ENCODE measurements at places on chromosomes 1 and 21.

- no peak for DNase-seq
Measured at GRCh38 chr1:58574816-58575215, 2.2 kb downstream of the TACSTD2 start.

GRCh38 chr1:2403273-2403672 lies 9.1 kb downstream of the PEX10 start:
- DNase-seq: no peak

GRCh38 chr21:29434081-29434480 lies 135.4 kb downstream of the BACH1 start:
- DNase-seq: no peak

DNA sequence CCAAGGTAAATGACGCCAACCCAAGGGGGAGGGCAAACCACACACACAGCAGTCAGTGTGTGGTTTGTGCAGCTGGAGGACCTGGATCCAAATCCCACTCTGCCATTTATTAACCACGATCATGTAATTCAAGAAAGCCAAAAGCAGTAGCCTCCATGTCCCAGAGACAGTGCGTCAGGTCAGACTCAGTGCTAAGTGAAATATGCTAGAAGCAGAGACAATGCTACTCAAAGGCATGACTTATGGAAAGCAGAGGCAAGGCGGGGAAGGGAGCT lies 13.6 kb downstream of the TTC39A start:
- DNase-seq: no peak

DNA sequence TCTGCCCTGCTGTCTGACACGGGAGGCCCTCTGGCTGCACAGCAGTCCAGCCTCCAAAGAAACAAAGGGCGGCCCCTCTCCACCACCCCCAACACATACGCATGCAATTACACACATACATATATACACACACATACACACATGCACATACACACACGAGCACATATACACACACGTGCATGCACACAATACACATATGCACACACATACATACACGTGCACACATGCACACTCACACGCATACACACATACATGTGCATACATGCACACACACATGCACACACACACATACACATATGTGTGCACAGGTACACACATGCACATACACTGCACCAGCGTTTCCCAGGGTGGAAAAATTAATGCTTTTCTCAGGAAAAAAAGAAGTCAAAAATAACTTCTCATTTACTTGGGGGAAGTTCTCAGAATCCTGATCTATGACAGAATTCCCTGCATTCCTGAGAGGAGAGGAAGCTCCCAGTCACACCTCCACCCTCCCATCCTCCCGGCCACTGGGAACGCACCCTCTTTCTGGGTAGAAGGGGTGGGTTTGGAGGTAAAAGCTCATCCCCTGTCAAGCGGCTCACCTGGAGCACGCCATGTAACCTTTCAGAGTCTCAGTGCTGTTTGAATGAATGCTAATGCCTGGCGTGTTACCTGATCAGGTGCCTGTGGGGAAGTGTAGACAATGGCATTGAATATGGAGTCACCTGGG lies 33.1 kb upstream of the KLHDC7A start:
- DNase-seq: no peak

DNA sequence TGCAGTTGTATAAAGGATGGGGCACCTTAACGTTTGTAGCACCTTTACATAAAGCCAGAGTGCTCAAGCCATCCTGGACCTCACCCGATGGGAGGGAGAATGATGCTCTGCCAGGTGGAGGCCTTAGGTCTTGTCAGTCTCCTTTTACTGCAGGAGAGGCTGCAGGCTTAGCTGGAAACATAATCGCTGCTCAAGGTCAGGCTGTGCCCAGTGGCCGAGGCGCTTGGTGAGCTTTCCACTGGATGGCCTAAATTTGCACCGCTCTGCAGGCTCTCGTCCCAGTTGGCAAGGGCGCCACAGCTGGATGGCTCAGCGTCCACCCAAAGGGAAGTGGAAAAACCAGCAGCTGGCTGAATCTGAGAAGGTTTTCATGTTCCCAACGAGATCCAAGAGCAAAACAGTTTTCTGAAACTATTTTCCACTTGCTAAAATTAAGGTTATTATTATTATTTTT lies 438.9 kb downstream of the CAMTA1 start:
- DNase-seq: no peak

DNA sequence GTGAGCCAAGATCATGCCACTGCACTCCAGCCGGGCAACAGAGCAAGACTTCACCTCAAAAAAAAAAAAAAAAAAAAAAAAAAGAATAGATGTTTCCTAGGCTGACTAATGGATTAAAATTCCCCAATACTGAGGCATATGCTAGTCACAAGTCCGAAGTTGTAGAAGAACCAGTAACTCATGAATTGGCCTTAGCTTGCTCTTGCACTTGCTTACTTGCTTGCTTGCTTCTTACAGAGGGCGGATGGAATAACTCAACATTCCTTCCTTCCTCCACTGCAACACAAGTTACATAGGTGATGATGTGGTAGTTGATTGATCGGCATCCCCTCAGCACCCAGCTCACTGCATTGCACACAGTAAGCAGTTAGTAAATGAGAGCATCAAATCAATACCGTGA lies 2.8 kb upstream of the TARS2 start:
- no peak for DNase-seq

- DNase-seq: peak; percentile 50
Measured at GRCh38 chr1:156677616-156678596, 699 bp upstream of the NES start.

- no peak for DNase-seq
Measured at GRCh38 chr1:153262462-153263157, 3.1 kb downstream of the LORICRIN start.

GRCh38 chr1:25026730-25027450 lies 96.8 kb upstream of the RUNX3 start:
- no peak for DNase-seq

- no peak for DNase-seq
Measured at GRCh38 chr1:240650877-240651276, 38.9 kb upstream of the GREM2 start.

DNA sequence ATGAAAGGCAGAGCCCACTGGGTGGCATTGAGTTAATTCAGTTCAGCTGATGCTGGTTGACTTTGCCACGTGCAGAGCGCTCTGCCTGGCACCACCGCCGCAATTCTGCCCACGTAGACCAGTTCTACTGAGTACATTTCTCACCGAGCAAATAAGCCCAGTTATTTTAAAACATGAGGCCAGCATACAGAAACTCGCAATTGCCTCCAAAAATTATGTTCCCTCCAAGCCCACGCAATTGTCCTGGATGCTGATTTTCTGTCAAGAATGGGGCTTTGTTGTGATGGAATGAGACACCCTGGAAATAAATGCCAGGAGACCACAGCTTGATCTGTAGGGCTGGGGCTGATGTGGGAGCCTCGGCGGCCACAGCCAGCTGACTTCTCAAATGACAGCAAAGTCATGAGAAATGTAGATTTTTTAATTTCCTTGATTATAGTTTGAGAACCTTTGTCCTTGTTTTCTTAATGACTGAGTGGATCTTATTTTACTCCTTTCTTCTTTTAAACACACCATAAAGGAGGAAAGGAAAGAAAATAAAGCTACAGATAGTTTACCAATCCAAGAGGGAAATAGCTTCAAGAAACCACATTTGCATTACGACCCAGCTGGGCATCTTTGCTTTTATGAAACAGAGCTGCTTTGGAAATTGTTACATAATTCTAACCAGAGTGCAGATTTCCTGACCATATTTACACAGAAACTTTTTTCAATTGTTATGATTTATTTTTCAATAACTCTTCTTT lies 11.6 kb upstream of the PARP1 start:
- peak; percentile 10 for DNase-seq

DNA sequence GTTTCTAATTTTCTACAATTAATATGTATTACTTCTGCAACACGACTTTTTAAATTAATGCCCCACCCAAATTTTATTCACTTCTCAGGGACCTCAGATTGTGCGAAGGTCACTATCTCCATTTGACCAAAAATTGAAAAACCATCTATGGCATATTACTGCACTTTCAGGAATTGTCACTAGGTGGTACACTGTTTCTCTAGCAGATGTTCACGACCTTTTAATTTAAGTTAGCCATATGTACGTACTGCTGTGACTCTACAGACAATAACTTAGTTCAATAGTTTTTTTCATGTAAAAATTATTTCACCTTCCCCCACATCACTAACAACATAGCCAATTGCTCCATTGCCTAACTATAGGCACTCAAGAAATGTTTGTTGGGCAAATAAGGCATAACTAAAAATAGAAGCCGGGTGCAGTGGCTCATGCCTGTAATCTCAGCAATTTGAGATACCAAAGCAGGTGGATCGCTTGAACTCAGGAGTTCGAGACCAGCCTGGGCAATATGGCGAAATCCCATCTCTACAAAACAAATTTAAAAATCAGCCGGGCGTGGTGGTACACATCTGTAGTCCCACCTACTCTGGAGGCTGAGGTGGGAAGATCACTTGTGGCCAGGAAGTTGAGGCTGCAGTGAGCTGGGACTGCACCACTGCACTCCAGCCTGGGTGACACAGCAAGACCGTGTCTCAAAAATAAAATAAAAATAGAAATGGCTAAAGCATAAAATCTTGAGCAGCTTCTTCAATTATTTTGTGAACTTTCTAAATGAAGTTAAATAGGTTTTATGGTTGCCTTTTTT lies 75.7 kb upstream of the PKN2 start:
- DNase-seq: no peak

Data from stimulated activated CD8-positive, alpha-beta memory T cell treated with anti-CD3 and anti-CD28 coated beads, Interleukin-4, amount 100 ng/mL, for 48 hours (primary cell).